ENCODE measurements at places on chromosomes 1 and 21.

- no peak overlapping the region for H3K4me3 ChIP-seq
- H3K36me3 ChIP-seq = no peaks in the 10 kb centered on the region
- peaks cover 18% of the 10 kb centered on the region for H3K27me3 ChIP-seq
- no peak for DNase-seq
Observed at GRCh38 chr1:23645338-23645737, 46.3 kb upstream of the RPL11 start.

DNA sequence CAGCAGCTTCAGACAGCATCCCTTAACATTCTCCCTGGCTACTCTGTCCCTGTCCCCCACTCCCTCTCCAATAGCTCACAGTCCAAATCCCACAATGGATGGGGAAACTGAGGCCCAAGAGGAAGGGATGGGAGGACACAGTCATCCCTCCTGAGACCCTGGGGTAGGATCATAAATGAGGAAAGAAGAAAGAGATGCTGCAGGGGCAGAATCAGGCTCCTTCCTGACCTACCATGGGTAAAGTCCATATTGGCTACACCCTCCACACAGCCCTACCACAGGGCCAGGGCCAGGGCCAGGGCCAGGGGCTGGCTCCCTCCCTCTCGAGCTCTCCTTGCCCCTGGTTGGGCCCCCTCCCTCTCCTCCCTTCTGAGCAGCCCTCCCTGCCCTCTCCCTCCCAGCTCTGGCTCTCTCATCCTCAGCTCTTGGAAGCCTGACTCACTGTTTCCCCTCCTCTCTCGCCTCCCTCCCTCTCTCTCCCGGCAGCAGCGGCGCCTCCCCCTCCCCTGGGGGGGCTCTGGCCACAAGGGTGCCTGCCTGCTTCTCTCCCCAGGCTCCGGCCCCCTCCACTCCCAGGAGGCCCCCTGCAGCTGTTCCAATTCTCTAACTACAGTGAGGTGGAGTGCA, 4.9 kb downstream of the AHDC1 start:
- H3K4me1 ChIP-seq = peaks cover 72% of the 10 kb centered on the region
- peak overlapping the region; percentile 46 for H3K4me3 ChIP-seq
- peaks cover 30% of the 10 kb centered on the region for H3K36me3 ChIP-seq

DNA sequence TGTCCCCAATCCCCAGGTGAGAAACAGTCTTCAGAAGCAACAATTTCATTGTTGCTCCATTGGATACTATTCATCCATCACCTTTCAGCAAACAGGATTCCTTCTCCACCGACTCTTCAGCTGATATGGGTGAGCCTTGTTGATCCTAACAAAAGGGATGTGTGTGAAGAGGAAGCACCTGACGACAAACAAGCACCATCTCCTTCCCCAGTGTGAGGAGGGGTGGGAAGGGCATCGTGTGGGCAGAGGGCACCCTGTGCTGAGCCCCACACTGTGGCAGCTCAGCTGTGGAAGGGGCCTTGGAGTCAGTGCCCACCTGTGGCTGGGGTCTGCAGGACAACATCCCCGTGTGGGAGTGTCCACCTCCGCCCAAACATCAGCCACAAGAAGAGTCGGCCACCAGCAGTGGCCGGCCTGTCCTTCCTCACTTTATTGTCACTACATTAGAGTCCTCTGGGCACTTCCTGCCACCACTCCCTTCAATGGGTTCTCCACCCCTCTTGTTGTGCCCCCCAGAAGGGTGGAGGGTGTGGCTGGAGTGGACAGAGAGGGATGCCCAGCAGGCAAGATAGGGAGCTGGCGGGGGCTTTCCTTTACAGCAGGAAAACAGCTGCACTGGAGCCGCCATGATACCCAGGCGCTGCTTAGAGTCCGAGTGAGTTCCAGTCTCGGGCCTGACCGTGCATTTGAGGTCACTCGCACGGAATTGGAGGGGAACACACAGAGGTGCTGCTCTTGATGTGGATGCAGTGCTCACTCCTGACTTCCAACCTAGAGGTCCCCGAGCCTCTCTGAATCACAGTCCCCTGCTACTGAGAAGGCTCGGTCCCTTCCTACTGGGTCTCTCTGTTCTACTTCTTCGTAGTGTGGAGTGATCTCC, 40.9 kb downstream of the VPS26C start:
- no peaks in the 10 kb centered on the region for H3K27me3 ChIP-seq
- DNase-seq = peak; percentile 38
- peak overlapping the region; percentile 44 for H3K4me3 ChIP-seq
- H3K4me1 ChIP-seq = peaks cover 51% of the 10 kb centered on the region
- H3K36me3 ChIP-seq = peaks cover 75% of the 10 kb centered on the region
- peak overlapping the region; percentile 87 for H3K27ac ChIP-seq

DNA sequence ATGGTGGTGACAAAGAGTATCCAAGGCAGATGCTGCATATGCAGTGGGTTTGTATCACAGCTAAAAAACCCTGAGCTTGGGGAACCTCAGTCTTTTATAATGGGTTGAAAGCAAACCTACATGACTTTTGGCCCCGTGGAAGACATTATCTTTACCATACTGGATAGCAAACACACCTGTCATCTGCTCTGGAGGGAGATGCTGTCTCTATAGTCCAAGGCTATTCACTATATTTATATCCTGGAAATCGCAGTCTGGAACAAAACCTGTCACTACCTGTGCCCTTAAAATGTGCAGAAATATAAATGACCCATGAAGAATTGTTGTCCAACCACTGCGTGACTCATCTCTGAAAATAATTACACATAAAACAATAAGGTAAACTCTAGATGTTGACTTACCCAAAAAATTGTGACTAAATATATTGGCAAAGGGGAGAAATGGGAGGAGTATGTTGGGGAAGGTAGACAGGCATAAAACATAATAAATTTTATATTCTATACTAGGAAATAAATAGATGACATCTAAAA, 121.0 kb upstream of the CXADR start:
- H3K27ac ChIP-seq = no peak overlapping the region
- no peaks in the 10 kb centered on the region for H3K27me3 ChIP-seq
- no peak overlapping the region for H3K4me3 ChIP-seq
- DNase-seq = no peak
- no peaks in the 10 kb centered on the region for H3K4me1 ChIP-seq

GRCh38 chr1:47406966-47407365, 9.1 kb upstream of the FOXE3 start:
- H3K36me3 ChIP-seq = no peaks in the 10 kb centered on the region
- no peaks in the 10 kb centered on the region for H3K27me3 ChIP-seq
- H3K4me3 ChIP-seq = no peak overlapping the region
- no peak overlapping the region for H3K27ac ChIP-seq
- no peaks in the 10 kb centered on the region for H3K4me1 ChIP-seq
- DNase-seq = no peak

DNA sequence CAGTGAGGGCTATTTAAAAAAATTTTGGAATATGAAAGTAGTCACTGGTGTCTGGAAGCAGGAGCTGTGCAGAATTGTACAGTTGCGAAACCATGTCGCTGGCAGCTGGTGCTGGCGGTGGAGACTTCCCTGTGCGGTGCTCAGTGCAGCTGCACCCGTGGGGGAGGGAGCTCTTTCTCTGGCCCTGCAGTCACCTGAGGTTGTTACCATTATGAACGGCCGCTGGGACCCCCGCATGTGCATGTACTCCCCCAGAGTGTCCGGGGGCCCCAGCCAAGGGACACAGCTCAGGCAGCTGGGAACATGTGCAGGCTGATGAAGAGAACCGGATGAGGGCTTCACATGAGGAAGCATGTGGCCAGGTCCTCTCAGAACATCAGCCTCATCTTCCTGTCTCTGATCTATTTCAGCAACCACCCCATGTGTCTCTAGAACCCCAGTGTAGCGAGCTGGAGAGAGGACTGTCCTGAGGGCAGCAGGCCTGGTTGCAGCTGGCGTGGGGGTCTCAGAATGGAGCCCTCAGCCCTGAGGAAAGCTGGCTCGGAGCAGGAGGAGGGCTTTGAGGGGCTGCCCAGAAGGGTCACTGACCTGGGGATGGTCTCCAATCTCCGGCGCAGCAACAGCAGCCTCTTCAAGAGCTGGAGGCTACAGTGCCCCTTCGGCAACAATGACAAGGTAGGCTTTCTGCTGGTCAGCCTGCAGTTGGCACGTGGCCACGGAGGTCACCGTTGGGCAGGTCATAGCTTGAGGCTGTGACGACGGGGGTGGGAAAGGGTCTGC, at the start of gene TRPM2:
TSS of gene TRPM2 (plus strand) at position 431 of the 780 bp plus-strand sequence. CDS start at position 511, 80 bp downstream.
- peak; percentile 83 for DNase-seq
- H3K4me1 ChIP-seq = peaks cover 45% of the 10 kb centered on the region
- peak within 1 kb of the TSS; percentile 77 for H3K27ac ChIP-seq
- no peaks in the 10 kb centered on the region for H3K27me3 ChIP-seq

GRCh38 chr1:172360985-172361384, 59.5 kb upstream of the C1orf105 start:
- no peak for DNase-seq
- H3K36me3 ChIP-seq = no peaks in the 10 kb centered on the region
- peaks cover 11% of the 10 kb centered on the region for H3K4me1 ChIP-seq
- no peak overlapping the region for H3K27ac ChIP-seq
- no peak overlapping the region for H3K4me3 ChIP-seq
- no peaks in the 10 kb centered on the region for H3K27me3 ChIP-seq

DNA sequence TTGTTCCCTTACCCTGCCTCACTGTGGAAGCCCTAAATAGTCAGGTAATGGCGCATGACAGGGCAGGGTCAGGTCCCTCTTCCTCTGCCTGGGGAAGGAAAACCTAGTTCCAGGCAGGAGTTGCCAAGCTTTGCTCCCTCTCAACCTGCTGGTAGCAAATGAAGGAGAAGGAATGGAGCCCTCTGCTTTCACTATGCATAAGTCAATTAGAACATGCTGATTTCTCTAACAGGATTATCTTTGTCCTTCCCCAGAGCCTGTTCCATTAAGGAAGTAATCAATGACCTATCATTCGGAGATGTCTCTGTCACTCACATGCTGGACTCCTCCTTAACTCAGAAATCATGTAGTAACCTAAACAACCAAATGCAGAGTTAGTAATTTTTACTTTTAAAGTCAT, 161.8 kb upstream of the NFIA start:
- H3K4me3 ChIP-seq = no peak overlapping the region
- DNase-seq = no peak
- H3K36me3 ChIP-seq = no peaks in the 10 kb centered on the region
- H3K27me3 ChIP-seq = no peaks in the 10 kb centered on the region

DNA sequence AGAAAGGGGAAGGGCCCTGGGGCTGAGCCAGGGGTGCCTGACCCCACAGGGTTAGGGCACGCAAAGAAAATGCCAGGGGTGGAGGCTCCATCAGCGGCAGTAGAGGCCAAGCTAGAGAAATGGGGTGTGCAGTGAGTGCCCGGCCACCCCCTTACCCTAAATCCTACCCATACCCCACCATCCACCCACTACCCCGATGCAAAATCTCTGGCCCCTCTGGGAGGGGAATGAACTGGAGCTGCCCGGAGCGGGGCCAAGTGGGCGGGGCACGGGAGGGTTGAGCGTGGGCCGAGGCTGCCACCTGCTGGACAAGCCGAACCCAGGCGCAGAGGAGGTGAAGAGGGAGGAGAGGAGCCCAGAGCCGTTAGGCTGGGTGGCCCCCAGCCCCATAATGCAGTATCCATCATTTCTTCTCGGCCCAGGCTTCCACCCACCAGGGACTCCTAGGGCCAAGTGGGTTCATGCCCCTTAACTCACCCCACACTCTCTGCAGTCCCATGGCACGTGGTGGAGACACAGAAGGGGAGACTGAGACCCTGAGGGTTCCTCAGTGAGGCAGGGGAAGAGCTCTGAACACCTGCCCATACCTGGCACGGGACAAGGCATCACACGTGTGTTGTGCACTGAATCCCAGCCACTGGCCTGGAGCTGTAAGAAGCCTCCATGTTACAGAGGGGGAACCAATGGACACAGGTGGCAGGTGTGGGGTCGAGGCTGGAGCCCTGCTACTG, 1.4 kb upstream of the C1QC start:
- peaks cover 4% of the 10 kb centered on the region for H3K4me1 ChIP-seq
- DNase-seq = peak; percentile 74
- no peaks in the 10 kb centered on the region for H3K27me3 ChIP-seq
- no peak overlapping the region for H3K27ac ChIP-seq
- H3K4me3 ChIP-seq = no peak overlapping the region

- no peaks in the 10 kb centered on the region for H3K36me3 ChIP-seq
- H3K4me3 ChIP-seq = no peak overlapping the region
- H3K27ac ChIP-seq = no peak overlapping the region
- no peak for DNase-seq
Observed at GRCh38 chr1:187838335-187839293, 1009.9 kb downstream of the PLA2G4A start.

DNA sequence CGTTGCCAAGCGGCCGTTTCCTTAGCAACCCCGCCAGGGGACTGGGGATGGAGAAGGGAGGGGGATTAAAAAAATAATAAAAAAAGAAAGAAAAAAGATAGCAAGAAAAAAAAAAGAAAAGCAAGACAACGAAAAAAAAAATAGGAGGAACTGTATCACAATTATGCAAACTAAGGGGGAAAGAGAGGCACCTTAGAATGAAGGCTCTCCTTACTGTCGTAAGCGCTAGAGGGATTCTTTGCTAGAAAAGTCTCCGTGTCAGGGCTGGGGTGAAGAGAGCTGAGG, 625 bp upstream of the NEGR1 start:
- DNase-seq = no peak
- no peaks in the 10 kb centered on the region for H3K27me3 ChIP-seq
- no peaks in the 10 kb centered on the region for H3K36me3 ChIP-seq
- H3K4me1 ChIP-seq = peaks cover 61% of the 10 kb centered on the region
- H3K4me3 ChIP-seq = peak overlapping the region; percentile 73
- peak overlapping the region; percentile 95 for H3K27ac ChIP-seq

GRCh38 chr21:33578214-33578613, 10.3 kb downstream of the DONSON start:
- H3K4me1 ChIP-seq = no peaks in the 10 kb centered on the region
- DNase-seq = no peak
- H3K36me3 ChIP-seq = peaks cover 79% of the 10 kb centered on the region

GRCh38 chr1:156698995-156699394, 6.4 kb downstream of the CRABP2 start:
- no peak for DNase-seq
- peaks cover 9% of the 10 kb centered on the region for H3K27me3 ChIP-seq
- H3K4me1 ChIP-seq = no peaks in the 10 kb centered on the region
- no peak overlapping the region for H3K4me3 ChIP-seq
- no peaks in the 10 kb centered on the region for H3K36me3 ChIP-seq
- no peak overlapping the region for H3K27ac ChIP-seq

DNA sequence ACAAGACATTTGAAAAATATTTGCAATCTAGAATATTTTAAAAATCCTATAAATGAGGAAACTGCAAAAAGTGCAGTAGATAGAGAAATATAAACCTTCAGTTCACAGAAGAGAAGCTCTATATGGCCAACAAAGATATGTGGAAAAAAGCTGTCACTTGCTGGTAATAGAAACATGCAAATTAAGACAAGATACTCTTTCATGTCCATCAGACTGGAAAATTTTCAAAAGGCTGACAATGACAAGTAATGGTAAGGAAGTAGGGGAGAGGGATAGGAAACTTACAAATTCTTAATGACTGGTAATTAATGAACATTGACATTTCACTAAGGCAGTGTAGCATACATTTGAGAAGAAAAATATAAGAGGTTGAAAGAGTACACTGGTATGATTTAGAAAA, 147.9 kb downstream of the MRPL39 start:
- H3K4me3 ChIP-seq = no peak overlapping the region
- no peaks in the 10 kb centered on the region for H3K36me3 ChIP-seq
- H3K4me1 ChIP-seq = peaks cover 12% of the 10 kb centered on the region
- no peak for DNase-seq
- no peaks in the 10 kb centered on the region for H3K27me3 ChIP-seq

GRCh38 chr1:108583757-108584427, 24.0 kb downstream of the EEIG2 start:
- H3K27me3 ChIP-seq = no peaks in the 10 kb centered on the region
- no peaks in the 10 kb centered on the region for H3K4me1 ChIP-seq
- no peaks in the 10 kb centered on the region for H3K36me3 ChIP-seq
- DNase-seq = no peak

GRCh38 chr1:62024690-62025089, 170.0 kb upstream of the L1TD1 start:
- H3K27ac ChIP-seq = no peak overlapping the region
- H3K4me1 ChIP-seq = no peaks in the 10 kb centered on the region
- no peak for DNase-seq
- no peaks in the 10 kb centered on the region for H3K36me3 ChIP-seq
